ENCODE measurements at places on chromosomes 16 and 17. TPM values are rescaled to one million over a fixed set of nuclear protein-coding genes. Genes with fewer than 3 reads are reported as not detected.
A peak's percentile ranks its signal among the peaks of the same experiment; 100 is the strongest.

DNA sequence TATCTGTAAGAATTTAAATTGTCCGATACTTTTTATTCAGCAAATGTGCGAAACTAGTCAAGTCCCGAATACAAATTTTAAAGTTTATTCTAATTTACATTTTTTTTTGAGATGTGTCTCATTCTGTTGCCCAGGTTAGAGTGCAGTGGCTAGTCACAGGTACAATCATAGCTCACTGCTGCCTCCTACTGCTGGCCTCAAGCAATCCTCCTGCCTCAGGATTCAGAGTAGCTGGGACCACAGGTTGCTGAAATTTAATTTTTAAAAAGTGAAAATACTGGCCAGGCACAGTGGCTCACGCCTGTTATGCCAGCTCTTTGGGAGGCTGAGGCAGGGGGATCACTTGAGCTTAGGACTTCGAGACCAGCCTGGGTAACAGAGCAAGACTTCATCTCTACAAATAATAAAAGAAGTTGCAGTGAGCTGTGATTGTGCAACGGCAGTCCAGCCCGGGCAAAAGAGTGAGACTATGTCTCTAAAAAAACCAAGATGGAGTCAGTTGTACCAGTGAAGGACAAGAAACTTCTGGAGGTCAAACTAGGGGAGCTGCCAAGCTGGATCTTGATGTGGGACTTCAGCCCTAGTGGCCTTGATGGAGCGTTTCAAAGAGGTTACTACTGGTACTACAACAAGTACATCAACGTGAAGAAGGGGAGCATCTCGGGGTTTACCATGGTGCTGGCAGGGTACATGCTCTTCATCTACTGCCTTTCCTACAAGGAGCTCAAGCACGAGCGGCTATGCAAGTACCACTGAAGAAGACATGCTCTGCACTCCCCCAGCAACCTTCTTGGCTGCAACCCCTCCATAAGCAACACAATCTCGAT, 5.6 kb downstream of the POLG2 start:
- no peak for DNase-seq

GRCh38 chr17:34400301-34400931, 37.4 kb upstream of the CCL1 start:
- no peak for DNase-seq

RAP1GAP2 gene
- total RNA-seq = 16.1 TPM

NME3 gene
- 67.2 TPM for total RNA-seq

- DNase-seq = no peak
These were observed 186.7 kb downstream of the MSI2 start for GRCh38 chr17:57442914-57443571.

- DNase-seq = no peak
These were observed 231.5 kb downstream of the MRTFB start for GRCh38 chr16:14302399-14303181.

CD300E gene
- total RNA-seq = 6.5 TPM

CHD3 gene
- total RNA-seq = 93.0 TPM

- DNase-seq = no peak
These were observed 179.6 kb upstream of the IRX3 start for GRCh38 chr16:54466233-54466632.

DNA sequence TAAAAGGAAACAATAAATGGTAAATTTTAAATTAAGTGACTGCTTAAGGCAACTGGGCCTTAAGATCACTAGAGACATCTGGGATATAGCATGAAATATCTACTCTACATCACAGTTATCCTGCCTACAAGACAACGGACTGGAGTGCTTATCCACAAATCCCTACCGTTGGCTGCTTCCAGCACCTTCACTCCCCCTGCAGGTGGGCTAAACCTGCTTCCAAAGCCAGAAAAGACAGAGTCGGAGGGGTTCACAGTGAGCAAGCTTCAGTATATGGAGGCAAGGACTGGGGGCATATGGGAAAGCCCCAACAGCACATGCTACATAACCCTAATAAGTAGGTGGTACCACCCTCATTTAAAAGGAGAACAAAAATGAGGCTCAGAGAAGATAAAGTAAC, 45.3 kb downstream of the GRIN2A start:
- no peak for DNase-seq

DNA sequence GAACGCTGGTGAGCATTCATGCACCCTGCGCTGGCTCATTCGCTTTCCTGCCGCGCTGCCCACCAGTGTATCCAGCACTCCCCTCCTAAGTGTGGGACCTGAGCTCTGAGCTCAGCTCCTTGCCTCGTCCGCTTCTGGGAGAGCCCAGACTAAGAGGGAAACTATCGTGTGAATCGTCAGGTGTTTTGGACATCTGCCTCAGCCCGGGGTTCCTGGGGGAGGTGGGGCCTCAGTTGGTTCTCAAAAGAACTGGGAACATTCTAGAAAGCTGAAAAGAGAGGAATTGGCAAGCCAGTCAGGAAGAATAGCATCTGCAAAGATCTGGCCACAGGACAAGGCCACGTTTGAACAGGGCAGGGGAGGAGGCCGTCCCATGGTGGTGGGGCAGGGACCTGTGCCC, 205.4 kb upstream of the CIBAR2 start:
- DNase-seq = no peak

DNA sequence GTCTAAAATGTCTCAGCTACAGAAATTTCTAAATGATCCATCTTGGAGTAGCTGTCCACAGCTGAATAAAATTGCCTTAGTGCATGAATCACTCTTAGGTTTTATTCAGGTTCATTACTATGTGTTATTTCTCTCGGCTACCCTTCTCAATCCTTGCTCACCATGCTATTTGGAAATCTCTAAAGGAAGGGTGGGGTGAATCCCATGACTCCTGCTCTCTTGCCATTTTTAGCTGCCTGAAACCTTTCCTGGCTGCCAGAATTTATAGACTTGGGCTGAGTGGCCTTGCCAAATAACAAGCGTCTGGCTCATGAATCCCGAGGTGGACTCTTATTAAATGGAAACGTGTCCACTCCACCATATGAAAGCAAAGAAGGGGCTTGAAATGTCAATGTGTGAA, 936.1 kb upstream of the SOX9 start:
- DNase-seq = no peak

SDR42E2 gene
- 0.14 TPM for total RNA-seq

REXO5 gene
- total RNA-seq = 1.4 TPM

DNA sequence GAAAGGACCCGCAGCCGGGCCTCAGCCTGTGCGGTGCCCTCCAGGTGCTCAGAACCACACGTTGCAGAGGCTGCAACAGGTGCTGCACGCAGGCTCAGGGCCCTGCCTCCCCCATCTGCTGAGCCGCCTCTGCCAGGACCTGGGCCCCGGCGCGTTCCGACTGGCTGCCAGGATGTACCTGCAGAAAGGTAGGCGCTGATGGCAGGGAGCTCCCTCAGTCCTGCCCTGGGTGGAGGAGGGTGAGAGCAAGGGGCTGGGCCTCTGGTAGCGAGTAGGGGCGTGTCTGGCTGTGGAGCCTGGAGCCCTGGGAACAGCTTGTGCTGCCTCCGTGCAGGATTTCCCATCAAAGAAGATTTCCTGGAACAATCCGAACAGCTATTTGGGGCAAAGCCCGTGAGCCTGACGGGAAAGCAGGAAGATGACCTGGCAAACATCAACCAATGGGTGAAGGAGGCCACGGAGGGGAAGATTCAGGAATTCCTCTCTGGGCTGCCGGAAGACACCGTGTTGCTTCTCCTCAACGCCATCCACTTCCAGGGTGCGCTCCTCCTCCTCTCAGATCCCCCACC, 4.4 kb downstream of the SERPINF2 start:
- DNase-seq = peak; percentile 94

DNA sequence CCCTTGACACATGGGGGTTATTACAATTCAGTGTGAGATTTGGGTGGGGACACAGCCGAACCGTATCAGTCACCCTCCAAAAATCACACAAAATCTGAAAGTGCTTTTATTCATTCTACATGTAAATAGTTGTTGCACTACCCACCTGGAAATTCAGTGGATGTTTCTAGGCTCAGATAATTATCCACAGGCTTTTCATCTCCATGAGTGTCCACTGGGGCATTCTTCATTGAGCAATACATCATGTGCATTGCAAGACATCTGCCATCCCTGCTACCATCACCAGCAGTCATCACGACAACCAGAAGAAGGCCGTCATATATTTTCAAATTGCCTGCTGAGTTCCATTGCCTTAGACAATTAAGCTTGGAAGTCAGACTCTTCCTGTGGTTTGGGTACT, 330.8 kb downstream of the WWOX start:
- no peak for DNase-seq

MPP2 gene
- total RNA-seq = 0.49 TPM

DNA sequence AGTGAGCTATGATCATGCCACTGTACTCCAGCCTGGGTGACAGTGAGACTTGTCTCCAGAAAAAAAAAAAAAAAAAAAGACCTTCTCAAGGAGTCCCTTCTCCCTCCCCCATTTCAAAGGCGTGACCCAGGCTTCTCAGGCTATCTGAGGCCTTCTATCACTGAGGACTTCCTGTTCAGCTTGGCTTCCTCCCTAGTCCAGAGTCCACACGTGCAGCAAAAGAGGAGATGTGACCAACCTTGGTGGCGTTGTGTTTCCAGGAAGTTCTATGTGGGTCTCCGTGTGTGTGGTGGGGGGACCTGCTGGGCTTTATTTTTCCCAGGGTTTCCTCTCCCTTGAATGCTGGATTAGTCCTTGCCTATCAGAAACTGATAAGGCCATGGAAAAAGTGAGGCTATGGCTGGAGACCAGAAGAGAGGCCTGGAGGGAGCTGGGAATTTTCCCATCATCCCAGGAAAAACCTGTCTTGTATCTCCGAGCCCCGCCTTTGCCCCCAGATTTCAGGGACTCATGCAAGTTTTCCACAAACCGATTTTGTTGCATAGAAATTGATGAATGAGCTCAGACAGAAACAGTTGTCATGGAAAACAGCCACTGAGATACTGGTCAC, 148.1 kb downstream of the SALL1 start:
- DNase-seq = no peak

ACSM3 gene
- 34.3 TPM for total RNA-seq

- DNase-seq = no peak
These were observed 5.6 kb downstream of the MEIOC start for GRCh38 chr17:44661835-44662234.

GRCh38 chr17:58492238-58493121, 4.3 kb upstream of the HSF5 start:
- no peak for DNase-seq

- no peak for DNase-seq
These were observed 389 bp downstream of the DUS1L start for GRCh38 chr17:82065193-82065637.

DNA sequence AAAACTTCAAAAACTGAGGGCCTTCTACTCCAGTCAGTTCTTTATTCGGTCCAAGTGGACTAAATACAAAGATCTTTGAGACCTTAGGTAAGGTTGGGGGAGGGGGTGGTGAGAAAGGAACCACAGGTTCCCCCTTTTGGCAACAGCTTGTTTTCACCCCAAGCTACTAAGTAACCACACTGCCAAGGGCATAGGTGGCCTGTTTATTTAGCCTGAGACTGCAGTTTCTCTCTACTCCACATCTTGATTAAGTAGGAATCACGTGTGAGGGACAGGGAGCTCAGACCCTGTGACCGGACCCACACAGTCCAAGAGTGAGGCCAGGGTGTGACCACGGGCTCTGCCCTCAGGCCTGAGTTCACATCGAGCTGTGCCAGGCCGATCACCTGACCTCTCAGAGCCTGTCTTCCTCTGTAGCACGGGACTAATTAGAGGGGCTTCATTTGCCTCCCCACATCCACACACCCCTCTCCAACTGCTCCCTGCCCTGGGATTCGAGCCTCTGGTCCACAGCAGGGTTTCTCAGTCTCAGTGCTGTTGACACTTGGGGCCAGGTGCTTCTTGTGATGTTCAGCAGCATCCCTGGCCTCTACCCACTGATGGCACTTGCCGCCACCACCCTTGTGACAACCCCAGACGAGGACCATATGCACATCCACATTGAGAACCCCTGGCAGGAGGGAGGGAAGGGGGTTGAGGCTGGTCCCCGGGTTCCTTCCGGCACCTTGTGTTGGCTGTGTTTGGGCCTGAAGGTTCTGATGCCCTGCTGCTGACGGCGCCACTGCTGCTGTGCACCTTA, 17.8 kb downstream of the ST6GALNAC2 start:
- peak; percentile 80 for DNase-seq

- DNase-seq = no peak
These were observed 10.7 kb downstream of the UQCRC2 start for GRCh38 chr16:21963887-21964286.

DNA sequence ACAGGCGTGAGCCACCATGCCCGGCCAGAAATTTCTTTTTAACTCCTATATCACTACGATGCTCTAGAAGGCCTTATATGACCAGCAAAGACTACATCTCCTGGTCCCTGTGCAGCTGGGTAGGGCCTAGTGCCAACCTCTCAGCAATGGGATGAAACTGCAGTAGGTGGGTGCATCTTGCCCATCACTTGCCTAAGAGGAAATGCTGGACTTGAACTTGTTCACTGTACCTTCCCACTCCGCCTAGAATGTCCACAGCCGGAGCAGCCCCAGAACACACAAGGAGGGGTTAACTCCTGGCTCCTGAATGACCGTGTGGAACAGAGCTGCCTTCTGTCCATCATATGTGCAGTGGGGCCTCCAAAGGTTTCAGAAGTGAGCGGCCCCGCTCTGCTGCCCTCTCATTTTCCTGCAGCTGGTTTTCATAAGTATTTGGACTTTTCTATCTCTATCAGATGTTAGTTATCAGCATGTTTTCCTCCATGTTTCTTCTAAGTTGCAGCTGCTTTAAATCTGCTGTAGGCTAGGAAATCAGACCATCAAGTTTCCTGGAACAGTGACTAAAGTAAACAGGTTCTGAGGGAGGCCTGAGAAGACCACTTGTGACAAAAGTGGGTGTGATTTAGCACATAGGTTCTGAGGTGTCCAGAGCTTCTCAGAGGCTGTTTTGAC, 52.5 kb downstream of the WSB1 start:
- DNase-seq = no peak

DNA sequence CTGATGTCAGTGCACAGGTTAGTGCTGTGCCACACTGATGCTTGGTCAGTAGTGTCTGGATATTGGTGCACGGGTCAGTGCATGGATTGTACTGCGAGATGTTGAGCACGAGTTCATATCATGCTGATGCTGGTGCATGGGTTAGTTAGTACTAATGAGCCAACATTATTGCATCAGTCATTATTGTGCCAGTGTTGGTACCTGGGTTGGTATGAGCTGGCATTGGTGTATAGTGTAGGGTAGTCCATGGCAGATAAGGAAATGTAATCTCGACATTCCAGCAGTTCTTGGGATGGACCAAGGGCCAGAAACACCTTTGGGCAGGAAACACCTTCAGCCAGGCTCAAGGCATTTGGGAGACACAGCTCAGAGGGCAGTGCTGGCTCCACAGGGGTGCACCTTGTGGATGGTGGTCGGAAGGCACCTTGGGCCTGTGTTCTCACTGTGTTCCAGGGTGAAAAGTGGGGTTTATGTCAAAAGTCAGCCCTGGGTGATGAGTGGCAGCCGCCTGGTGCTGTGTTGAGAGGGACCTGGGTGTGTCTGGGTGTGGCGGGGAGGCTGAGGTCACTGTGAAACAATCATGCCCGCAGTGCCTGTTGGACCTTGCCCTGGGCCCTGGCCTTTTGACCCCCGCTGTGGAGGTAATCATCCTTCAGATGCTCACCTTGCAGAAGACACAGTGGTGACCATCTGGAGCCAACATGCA, 100.7 kb upstream of the ZNF469 start:
- no peak for DNase-seq
